ENCODE measurements at places on chromosomes 5 and 9. TPM values are rescaled to one million over a fixed set of nuclear protein-coding genes. Genes with fewer than 3 reads are reported as not detected.

Gene FAM153A
- total RNA-seq = 0.23 TPM

Gene CDX1
- not detected for total RNA-seq

Gene SCAI
- total RNA-seq = 11.9 TPM

Gene PCDHB14
- total RNA-seq = 8.4 TPM

Gene CRHBP
- 2.4 TPM for total RNA-seq

Gene LCN1
- total RNA-seq = not detected

Gene CCNG1
- 171 TPM for total RNA-seq

DNA sequence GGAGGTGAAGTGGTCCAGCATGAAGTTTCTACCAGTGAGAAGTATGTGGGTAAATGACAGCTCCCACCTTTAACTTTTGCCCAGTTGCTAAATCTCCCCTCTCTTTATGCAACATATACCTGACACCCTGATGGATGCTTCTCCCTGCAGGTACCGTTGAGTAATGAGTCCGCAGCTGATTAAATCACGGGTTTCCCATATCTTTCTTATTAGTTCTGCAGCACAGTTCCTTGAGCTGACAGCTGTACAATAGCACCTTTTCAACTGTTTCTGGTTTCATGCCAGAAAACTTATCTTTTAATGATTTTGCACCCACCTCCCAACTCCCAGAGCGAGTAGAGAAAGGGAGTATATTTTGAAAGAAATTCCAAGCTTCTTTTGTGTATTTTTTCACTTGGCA is 161.0 kb upstream of the TUT7 start:
- no peak for ATAC-seq

- no peak for ATAC-seq
Measured at GRCh38 chr9:1303932-1304331, 253.8 kb downstream of the DMRT2 start.

DNA sequence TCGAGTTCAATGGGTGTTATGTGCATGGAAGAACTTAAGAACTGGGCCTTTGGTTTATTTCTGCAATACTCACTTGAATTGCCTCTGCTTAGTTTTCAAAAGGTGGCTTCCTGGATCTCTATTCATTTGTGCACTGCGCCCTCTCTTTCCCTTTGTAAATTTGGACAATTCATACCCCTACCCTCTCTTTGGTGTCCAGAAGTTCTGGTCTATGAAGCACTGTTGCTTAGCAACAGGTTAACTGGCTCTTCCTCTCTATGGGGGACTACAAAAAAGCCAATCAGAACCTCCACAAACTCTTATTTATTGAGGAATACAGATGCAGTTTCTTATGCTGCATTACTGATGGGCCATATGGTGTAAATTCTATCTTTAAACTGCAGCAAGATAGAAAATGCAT is 13.5 kb upstream of the FAM120A start:
- ATAC-seq = no peak

GRCh38 chr5:128083811-128084227 is 253 bp downstream of the SLC12A2 start:
- peak; percentile 55 for ATAC-seq

- ATAC-seq = peak; percentile 95
Measured at GRCh38 chr5:158591301-158591863, 508.3 kb downstream of the EBF1 start.

DNA sequence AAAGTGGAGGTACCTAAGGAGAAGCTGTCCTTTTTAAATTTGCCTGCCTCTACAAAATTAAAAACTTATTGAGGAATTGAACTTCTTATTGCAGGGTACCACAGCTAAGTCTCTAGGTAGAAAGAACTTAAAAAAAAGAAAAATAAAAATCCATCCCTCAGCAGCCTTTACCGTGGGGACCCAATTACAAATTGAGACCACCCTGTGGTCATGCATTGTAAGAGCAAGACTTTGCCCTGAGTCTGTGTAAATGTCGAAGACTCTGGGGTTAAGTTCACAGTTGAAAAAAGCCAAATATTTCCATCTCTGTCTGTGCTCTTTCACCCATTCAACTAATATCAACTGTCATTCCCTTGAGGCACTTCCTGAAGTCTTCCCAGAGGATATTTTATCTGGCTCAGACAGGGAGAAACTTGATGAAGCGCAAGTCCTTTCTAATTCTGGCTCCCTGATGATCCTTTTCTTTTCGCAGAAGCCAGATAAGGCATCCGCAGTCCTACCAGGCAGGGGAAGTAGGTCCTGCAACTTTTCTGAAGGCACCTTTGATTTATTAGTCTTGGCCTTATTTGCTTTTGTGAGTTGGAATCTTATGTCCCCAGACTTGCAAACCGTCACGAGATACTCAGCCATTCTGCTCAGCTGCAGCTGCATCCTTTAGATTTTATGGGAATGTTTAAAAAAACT is 323.8 kb upstream of the WWC1 start:
- ATAC-seq = peak; percentile 20

DNA sequence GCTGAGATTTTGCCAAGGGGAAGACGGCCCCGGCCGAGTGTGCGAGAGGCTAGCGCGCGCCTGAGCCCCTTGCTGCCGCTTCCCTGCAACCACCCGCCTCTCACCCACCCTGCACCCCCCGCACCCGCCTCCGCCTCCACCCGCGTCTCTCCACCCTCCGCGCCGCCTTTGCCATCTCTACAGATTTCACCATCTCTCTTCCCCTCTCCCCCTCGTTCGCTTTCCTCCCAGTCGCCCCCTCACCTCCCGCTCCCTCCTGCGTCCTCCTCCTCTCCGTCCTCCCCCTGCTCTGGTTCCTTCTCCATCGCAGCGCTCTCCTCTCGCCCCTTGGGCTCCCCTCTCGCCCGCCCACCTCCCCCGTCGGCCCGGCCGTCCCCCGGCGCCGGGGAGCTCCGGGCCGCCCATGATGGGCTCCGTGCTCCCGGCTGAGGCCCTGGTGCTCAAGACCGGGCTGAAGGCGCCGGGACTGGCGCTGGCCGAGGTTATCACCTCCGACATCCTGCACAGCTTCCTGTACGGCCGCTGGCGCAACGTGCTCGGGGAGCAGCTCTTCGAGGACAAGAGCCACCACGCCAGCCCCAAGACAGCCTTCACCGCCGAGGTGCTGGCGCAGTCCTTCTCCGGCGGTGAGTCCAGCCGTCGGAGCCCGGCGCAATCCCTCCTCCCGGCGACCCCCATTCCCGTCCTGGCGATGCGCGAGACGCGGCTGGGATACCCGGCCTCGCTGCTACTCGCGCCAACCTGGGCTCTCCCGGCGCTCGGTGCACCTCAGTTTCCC is at the start of gene PRDM12:
Gene PRDM12, plus strand, starts transcription at position 344 of the 778 bp plus-strand sequence. Its CDS starts 60 bp downstream, at position 404.
- no peak for ATAC-seq

- ATAC-seq = no peak
Measured at GRCh38 chr5:40877371-40877988, 31.8 kb upstream of the C7 start.

DNA sequence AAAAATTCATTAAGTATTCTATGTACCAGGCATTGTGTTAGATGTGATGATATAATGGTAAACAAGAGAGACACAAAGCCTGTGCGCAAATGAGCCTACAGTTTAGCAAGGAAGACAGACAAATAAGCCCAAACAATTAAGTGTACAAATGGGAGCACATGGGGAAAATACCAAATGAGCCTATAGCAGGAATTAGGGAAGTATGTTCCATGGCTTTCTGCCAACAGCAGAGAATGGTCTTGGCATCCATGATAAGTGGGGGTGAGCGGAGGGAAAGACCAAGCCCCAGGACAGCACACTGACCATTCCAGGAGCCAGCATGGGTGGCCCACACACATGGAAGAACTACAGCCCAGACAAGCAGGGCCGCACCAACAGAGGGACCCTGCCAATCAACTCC is 369.7 kb downstream of the DEPDC1B start:
- ATAC-seq = no peak

- no peak for ATAC-seq
Measured at GRCh38 chr5:160366230-160366629, 4.2 kb downstream of the C1QTNF2 start.

GRCh38 chr5:43400082-43400481 is 12.1 kb downstream of the CCL28 start:
- no peak for ATAC-seq

DNA sequence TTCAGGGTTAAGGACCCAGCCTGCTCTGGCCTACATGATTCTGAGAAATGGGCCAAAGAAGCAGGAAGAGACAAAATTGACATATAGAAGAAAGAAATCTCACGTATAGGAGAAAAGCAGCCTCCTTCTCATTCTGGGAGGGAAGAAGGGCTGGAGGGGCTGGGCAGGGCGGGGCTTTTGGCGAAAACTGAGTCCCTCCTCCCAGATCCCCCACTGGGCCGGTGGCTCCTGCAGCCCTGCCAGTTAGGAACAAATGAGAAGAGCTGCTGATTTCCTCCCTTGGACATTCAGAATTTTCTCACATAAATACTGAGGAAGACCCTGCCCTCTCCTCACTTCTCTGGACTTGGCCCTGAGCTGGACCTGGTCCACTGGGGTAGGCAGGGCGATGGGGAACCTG is at the start of gene WNT8A:
Gene WNT8A, plus strand, starts transcription at position 332 of the 400 bp plus-strand sequence. CDS start 95 bp downstream, outside the sequence.
- ATAC-seq = no peak

DNA sequence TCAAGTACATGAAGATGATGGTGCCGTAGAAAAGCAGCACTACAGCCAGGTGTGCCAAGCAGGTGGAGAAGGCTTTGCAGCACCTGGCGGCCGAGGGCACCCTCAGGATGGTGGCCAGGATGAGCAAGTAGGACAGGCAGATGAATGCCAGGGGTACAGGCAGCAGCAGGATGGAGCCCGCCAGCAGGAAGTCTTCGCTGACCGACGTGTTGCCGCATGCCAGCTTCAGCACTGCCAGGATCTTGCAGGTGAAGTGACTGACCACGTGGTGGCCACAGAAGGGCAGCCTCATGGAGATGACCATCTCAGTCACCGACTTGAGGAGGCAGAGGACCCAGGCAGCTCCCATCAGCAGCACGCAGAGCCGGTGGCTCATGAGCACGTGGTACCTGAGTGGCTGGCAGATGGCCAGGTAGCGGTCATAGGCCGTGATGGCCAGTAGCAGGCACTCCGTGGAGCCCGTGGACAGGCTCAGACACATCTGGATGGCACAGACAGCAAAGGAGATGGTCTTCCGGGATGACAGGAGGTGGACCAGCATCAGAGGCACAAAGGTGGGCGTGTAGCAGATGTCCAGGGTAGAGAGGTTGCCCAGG is 482 bp downstream of the OR13J1 start:
- ATAC-seq = no peak

DNA sequence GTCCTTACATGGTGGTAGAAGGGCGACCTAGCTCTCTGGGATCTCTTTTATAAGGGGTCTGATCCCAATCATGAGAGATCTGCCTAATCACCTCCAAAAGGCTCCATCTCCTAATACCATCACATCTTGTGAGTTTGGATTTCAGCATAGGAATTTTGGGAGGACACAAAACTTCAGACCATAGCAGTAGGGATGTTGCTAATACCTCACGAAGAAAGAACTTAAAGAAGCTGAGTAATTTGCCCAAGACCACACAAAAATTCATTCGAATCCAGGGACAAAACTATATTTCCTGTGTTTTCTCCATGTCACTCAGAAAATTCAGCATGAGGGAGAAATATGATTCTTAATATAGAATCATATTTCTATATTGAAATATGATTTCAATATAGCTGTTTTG is 32.7 kb downstream of the MTAP start:
- no peak for ATAC-seq

- ATAC-seq = no peak
Measured at GRCh38 chr9:91234523-91234922, 127.2 kb downstream of the AUH start.

Data from motor neuron (in vitro differentiated cells).